Stimulated activated CD4-positive, alpha-beta T cell treated with anti-CD3 and anti-CD28 coated beads, Interleukin-12 subunit alpha, Interleukin-12 subunit beta, amount 100 ng/mL, for 24 hours (primary cell): ENCODE measurements at places on chromosomes 6 and 20.

GRCh38 chr6:144856622-144857021 lies 571.5 kb downstream of the UTRN start:
- DNase-seq = no peak

- no peak for DNase-seq
Observed at GRCh38 chr6:109339906-109340678, 42.2 kb downstream of the CD164 start.

DNA sequence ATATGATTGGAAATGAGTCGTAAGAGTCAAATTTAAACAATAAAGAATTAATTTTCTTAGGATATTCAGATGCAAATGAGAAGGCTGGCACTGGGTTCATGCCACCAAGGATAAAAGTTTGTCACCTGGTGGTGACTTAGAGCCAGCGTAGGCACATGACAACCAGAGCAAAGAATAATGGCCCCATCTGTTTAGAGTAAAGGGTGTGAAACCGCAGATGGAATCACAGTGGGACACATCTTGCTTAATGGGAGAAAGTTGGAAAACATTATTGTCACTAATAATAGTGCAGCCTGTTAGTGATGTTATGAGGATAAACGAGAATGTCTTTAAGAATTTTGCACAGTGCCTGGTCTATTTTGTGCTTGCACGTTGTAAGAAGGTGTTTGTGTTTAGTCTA lies 727.8 kb downstream of the QKI start:
- no peak for DNase-seq

- DNase-seq = no peak
Observed at GRCh38 chr6:3798055-3798919, 46.8 kb upstream of the PXDC1 start.

GRCh38 chr6:5072440-5072839 lies 12.7 kb upstream of the PPP1R3G start:
- no peak for DNase-seq

DNA sequence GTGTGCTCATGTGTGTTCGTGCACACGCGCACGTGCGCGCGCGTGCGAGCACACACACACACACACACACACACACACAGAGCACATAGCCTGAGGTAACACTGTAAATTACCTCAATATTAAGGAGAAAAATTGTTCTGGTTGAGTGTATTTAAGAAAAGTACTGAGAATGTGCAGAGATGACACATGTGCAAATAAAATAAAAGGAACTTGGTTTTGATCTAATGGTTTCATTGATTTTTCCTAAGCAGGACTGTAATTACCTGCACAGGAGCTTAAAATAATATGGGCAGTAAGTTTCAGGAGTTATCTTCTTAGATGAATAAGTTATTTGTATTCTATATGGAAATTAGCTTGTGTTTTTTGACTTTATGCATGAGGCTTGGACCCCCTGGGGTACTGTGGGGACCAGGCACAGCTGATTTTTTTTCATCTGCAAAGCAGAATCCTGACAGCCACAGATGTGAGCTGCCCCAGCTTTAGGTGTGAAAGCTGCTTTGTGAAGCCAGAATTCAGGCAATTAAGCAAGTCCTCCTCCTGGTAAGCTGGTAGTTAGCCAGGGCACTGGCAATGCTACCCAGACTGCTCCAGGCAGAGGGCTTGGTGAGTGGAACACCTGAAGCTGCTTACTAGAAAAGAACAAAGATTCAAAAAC lies 1040.6 kb upstream of the CITED2 start:
- DNase-seq = no peak

DNA sequence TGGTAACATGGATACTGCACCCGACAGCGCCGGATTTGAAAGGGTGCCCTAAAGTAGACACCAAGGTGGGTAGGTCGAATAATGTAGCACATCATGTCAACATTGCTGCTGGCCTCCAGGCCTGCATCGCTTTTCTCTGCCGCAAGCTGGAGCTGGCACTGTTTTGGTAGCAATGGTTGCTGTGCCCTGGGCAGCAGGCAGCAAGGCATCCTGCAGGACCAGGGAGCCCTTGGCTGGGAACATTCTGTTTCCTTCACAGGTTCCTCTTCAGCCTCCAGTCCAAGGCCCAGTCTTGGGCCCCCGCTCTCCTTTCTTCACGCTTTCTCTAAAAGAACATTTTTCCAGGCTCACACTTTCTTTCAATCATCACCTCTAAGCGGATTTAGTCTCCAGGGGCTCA lies 365.8 kb upstream of the JARID2 start:
- no peak for DNase-seq

- no peak for DNase-seq
Observed at GRCh38 chr6:54697424-54697823, 149.1 kb upstream of the FAM83B start.

GRCh38 chr6:24565196-24565595 lies 70.4 kb downstream of the ALDH5A1 start:
- DNase-seq = no peak

- DNase-seq = no peak
Observed at GRCh38 chr6:3546121-3546520, 89.3 kb upstream of the SLC22A23 start.

GRCh38 chr6:38518511-38519304 lies 121.0 kb downstream of the BTBD9 start:
- DNase-seq = no peak

- DNase-seq = no peak
Observed at GRCh38 chr6:125829433-125829832, 38.7 kb downstream of the NCOA7 start.

DNA sequence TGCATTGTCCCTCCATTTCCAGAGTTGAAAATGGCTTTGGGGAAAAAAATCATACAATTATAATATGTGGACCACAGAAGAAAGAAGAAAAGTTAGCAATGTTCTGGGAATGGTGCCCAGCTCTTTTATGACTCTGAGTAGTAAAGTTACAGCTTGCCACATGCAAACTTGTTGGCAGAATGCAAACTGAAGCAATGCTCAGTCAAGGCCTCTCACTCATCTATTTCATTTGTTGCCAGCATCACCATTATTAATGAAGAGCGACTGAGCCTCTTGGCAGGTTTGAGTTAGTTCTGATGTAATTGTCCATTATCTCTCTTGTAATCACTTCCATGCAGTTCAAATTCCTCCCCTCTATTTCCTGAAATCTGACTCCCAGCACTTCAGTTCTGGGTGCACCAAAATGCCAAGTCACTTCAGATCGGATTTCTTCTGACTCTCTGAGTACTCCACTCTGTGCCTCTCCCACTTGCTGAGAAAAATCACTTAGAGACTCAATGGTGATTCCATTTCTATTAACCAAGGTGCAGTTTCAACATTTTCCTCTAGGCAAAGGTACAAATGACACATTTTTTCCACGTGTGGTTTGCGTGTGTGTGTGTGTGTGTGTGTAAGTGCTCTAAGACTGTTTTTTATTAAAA lies 154.4 kb upstream of the STMND1 start:
- DNase-seq = peak; percentile 20

GRCh38 chr6:126123226-126123625 lies 136.9 kb downstream of the TRMT11 start:
- DNase-seq = no peak

- DNase-seq = no peak
Observed at GRCh38 chr20:32201296-32201976, 6.1 kb downstream of the PLAGL2 start.

DNA sequence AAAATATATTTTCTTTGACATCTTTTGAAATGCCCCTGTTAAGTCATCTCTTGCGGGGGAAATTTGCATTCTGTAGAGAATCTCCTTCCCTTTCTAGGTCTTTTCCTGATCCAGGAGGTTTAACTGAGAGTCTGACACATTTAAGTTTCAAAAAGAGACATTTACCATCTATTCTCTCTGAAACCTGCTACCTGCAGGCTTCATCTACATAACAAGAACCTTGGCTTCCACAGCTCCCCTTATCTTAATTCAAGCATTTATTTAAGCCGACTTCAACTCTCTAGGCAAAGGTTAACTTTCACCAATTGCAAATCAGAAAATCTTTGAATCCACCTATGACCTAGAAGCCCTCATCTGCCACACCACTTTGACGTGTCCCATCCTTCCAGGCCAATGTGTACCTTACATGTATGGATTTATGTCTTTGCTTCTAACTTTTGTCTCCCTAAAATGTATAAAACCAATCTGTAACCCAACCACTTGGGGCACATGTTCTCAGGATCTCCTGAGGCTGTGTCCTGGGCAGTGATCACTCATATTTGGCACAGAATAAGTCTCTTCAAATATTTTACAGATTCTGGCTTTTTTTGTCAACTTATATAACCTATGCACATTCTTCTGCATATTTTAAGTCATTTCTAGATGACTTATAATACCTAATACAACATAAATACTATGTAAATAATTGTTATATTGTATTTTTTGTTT lies 666.7 kb downstream of the UTRN start:
- DNase-seq = no peak

DNA sequence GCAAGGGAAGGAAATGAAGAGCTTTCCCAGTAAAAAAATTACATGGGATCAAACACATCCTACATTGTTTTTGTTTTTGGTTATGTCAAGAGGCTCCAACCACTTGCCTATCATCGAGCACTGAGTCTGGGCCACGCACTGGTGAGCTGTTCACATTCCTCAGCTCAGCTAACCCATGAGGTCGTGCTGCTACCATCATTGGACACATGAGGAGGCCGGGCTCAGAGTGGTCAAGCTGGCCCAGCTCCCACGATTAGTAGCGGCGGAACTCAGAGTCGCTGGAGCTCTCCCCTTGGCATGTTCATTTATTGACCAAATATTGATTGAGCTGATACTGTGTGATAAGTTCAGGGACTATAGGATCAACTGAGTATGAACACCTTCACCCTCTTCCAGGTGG lies 164.9 kb downstream of the CDH26 start:
- DNase-seq = no peak

DNA sequence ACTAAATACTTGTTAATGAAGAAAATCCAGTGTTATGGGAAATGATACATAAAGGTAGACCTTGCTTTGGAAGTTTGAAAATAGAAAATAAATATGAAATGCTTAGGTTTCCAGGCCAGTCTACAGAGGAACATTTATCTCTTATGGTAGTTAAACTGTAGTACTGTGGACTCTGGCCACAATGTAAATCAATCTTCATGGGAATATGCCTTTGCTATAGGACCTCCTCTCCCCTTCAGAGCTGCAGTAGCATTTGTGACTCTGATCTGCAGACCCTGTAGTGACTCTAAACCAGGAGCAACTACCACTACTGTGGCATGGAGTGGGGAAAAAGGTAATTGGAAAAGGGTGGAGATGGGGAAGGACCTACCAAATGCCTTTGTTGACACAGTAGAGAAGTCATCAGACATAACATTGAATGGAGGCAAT lies 4.5 kb downstream of the HSPA1A start:
- DNase-seq = no peak

DNA sequence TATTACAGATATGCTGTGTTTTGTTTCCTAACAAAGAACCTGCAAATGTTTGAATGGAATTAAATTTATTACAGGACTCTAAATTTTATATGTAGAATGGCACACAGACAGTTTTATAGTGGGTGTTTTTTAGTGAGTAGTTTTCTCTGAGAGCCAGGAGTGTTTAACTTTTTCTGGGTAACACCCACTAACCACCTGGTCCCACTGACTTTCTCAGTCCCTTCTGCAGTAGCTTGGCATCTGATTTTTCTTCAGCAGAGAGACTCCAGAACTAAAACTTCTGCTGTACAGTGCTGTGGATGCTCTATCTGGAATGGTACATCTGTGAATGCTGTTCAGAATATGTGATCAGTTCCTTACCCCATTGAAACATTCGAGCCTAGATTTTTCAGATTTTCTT lies 6.3 kb downstream of the YWHAB start:
- DNase-seq = no peak
